ENCODE measurements at places on chromosomes 6 and 20.

DNA sequence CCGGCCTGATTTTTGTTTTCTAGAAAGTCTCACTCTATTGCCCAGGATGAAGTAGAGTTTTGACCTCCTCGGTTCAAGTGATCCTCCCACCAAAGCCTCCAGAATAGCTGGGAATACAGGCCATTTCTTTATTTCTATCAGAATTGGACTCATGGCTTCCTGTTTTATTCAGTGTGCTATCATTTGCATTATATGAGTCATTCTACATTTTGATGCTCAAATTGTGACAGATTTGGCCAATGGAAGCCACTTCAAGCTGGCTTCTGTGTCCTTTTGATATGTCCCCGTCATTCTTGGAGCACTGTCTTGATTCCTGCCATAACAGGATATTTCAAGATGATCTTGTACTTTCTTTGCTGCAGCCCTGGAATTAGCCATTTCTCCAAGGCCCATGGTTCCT lies 75.1 kb downstream of the CNBD2 start:
- peak; percentile 14 for DNase-seq

- peak; percentile 99 for DNase-seq
Measured at GRCh38 chr6:157763129-157763903, 59.7 kb upstream of the SNX9 start.

DNA sequence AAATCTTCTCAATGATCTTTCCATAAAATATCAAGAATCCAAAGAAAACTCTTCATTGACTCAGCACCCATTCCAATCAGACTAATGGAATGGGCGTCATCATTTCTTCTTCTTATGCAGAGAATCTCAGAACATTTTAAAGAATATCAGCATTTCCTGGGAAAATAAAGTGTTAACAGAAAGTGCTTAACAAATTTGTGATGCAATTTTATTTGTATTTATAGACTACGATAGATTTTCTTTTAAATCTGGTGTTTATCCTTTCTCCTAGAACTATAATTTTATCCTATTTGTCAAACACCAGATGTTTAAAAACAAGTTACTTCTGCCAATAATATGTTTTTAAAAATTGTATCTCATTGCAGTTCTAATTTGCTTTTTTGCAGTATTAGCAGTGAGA lies 330.7 kb downstream of the COL12A1 start:
- no peak for DNase-seq

DNA sequence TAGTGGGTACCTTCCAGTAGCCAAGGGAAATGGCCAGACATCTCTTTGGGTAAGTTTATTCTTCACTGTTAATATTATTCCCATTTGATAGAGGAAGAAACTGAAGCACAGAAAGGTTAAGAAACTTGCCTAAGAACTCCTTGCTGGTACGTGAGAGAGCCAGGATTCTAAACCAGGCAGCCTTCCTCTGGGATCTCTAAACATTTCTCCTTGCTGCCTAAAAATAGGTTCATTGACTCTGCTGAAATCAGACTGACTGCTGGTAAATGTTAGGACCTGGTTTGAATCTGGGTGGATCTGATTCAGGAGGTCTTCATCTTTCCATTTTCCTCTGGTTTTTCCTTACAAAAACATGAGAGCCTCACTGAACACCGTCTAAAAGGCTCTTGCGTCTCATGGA lies 186.9 kb downstream of the AIG1 start:
- DNase-seq = no peak

GRCh38 chr20:49276161-49276960 lies 1.5 kb downstream of the ZNFX1 start:
- DNase-seq = peak; percentile 38

DNA sequence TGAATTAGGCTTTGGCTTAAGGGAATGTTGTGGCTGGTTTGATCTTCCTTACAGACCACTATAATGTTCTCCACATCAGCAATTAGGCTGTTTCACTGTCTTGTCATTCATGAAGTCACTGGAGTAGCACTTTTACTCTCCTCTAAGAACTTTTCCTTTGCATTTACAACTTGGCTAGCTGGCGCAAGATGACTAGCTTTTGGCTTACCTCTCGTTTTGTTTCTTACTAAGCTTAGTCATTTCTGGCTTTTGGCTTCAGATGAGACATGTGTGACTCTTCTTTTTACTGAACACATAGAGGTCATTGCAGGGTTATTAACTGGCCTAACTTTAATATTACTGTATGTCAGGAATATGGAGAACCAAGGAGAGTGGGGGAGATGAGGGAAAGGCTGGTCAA lies 143.2 kb downstream of the PTCHD4 start:
- no peak for DNase-seq
